ENCODE measurements at places on chromosomes 13 and 19.

DNA sequence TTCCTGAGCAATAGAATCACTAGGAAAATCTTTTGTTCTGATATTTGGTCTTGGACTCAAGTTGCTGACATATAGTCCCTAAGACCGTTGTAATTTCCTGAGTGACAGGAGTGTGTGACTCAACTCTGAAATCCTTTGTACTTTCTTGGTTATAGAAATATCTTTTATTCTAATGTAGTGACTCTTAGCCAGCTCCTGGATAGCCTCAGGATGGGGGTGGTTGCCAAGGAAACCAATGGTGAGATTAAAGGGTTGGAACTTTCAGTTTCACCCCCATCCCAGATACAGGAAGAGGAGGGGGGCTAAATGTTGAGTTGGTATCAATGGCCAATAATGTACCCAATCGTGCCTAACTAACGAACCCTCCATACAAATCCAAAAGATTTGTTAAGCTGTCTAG, 41.8 kb downstream of the MBD3L2B start:
- no peak for DNase-seq

- DNase-seq = no peak
Measured at GRCh38 chr13:95956589-95957148, 96.5 kb downstream of the UGGT2 start.

DNA sequence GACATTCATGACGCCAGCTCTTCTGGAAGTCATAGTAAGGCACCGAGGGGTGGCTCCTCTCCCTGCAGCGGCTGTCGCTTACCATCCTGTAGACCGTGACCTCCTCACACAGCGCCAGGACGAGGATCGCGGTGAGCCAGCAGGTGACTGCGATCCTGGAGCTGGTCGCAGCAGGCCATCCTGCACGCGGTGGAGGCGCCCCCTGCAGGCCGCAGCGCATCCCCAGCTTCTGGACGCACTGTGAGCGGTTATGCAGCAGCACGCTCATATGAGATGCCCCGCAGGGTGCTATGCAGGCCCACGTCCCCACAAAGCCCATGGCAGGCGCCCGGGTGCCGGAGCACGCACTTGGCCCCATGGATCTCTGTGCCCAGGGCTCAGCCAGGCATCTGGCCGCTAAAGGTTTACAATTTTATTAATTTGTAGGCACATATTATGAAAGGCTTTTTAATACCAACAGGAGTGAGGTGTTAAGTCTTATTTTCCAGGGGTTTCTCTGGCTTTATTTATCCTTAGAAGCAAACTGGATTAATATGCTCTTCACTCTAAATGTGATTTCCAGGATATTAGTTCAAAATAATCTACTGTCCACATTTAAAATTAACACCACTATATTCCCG, 35.6 kb upstream of the PSPC1 start:
- peak; percentile 16 for DNase-seq

- no peak for DNase-seq
Measured at GRCh38 chr13:52695856-52696255, 43.2 kb downstream of the SUGT1 start.

DNA sequence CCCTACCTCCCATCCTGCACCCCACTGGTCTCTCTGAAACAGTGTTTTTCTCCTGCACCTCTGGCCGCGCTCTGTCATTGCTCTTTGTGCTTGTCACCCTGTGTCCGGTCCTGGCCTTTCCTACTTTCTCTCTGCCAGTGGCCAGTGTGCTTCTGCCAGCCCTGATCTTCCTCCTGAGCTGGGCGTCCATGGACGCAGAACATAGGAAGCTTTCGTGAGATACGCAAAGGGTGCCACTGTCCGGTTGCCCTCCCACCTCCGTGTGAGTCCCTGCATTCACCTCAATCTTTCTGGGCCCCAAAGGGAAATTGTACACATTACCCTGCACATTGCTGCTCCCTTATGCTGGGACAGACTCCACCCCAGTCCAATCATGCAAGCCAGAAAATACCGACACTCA, 105.7 kb upstream of the SOX1 start:
- no peak for DNase-seq

DNA sequence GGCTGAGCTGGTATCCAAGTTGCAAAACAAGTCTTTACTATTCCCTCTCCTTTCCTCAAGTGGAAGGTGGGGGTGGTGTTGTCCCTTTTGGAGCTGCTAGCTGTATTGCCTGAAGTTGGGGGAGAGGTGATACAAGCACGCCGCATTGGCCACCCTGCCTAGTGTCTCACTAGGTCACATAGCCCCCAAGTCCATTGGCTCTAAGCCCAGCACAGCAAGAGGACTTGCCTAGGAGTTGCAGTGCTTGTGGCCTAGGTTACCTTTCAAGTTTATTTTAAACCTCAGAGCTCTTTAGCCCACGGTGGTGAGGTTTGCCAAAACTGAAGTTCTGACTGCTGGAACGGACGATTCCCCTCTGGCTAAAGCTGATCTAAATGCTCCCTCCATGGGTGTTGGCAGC, 5.3 kb upstream of the DNAJC3 start:
- no peak for DNase-seq

- DNase-seq = no peak
Measured at GRCh38 chr19:14890643-14891379, 4.9 kb upstream of the OR7A17 start.

DNA sequence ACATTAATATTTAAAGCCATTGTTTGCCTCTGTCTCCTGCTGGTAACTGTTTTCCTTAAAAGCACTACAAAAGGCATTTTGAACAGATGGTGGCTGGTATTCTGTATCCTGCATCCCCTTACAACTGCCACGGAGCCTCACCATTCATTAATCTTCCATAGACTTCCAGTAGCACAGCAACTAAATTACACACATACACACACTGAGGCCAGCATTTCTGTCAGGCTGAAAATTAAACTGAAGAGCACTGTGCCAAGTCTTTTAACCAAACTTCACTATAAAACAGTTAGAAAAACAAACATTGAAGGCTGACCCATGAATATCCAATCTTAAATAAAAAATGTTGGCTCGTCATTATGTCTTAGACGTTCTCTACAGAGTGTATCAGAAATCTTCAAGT, 697.8 kb downstream of the DACH1 start:
- DNase-seq = no peak

GRCh38 chr19:55647732-55648584, at the start of gene CCDC106:
Gene CCDC106, plus strand, starts transcription at chr19:55648212. Its CDS starts 835 bp downstream, at chr19:55649047.
- no peak for DNase-seq

Measured in activated T-cell treated with anti-CD3 and anti-CD28 coated beads for 1 hour (primary cell).